ENCODE measurements at places on chromosomes 3 and 15.

DNA sequence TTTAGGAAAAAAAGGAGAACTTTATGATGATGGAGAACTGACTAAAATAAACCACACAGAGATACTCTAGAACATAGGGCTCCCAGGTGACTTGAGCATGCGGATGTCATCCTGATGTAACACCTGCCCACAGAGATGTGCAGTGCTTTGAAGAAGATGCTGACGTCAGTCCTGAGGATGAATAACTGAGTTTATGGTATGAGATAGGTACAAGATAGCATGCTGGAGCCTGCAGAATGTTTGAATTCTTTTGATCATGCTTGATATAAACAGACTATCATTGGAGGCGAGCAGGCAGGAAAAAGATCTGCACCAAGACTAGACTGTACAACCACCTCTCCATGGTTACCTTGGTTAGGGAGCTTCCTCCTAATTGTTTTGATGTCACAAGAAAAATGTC lies 12.4 kb downstream of the CCR4 start:
- no peak for DNase-seq

- DNase-seq = peak; percentile 19
These were observed 184.5 kb downstream of the USP13 start for GRCh38 chr3:179837374-179837773.

DNA sequence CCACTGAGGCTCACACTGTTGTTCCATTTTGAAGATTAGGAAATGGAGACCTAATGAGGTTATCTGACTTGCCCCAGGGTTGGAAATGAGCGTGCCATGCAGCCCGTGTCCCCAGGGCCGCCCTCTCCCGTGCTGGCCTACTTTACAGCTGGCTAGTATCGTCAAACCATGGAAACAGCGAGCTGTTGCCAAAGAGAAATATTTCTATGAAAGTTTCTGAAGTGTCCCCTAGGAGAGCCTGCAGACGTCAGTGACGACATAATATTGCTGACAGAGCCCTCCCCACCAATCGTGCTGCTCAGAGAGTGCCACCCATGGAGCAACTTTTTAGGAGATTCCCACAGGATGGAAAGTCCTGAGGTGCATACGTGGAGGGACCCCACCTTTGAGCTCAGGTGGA lies 11.2 kb upstream of the FAM174B start:
- DNase-seq = no peak

DNA sequence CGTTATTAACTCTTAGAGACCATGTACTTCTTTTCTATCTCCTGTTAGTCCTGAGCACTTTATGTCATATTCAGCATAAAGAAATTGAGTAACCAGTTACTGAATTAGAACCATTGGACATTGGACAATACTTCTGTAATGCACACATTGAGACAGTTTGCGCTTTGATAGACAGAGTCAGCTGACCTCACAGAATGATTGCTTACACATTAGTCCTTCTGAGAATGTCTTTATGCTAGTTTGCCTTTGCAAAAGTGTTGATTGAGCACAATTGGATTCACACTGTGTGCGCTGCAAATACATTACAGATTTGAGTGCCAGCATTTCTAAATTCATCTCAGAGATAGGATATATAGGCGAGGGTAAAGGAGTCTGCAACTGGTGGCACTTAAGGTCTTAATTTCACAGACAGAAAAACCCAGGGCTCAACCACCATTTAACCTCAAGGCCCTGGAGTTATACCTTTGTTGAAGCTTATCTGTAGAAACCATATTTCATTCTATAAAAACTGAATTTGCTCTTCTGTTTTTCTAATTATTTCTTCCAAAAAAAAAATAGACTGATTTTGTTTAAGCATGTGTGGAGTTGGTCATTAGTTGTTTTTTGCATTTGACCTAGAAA lies 3.8 kb downstream of the SERPINI1 start:
- no peak for DNase-seq

DNA sequence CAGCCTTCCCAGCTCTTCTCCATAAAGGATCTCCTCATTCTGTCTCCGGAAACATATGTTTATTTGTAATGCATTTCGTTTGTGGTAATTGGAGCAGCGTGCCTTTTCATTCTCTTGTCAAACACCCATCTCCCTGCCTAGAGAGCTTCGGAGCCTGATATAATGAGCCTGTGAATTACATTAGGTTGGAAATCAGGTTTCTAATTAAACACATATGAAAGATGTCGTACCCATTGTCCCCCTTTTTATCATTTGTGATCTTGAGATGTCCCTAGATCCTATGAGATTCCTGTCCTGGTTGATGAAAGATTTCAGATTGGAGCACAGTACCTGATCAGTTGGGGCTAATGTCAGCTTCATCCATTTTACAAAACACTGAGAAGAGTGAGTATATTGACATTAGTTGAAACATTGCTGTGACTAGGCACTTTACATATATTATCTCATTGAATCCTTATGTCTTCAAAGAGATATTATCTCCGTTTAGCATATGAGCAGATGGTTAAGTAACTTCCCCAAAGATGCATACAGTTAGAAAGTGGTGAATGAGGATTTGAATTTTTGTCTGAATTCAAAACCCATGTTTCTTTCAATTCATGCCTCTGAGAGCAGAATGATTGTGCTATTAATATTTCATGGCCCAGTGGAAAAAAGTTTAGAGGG lies 23.1 kb downstream of the SYN2 start:
- DNase-seq = no peak

DNA sequence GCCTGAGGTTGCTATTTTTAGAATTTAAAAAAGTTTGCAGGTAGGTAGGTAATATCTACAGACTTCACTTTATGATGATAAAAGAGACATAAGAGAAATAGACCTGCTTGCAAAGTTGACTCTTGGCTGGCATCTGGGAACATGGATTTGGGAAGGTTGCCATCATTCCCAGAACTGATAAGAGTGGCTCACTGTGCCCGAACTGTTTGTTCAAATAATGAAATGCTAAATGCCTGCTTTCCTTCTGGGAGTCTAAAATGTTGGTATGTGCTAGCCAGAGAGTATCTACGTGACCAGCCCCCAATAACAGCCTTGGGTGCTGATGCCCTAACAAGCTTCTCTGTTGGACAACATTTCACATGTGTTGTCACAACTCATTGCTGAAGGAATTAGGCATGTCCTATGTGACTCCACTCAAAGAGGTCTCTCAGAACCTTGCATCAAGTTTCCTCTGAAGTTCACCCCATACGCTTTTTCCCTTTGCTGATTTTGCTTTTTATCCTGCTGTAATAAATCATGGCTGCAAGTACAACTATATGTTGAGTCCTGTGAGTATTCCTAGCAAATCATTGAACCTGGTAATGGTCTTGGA lies 95.5 kb downstream of the FHIT start:
- DNase-seq = no peak

GRCh38 chr3:134607054-134608022 lies 43.5 kb downstream of the KY start:
- peak; percentile 88 for DNase-seq

DNA sequence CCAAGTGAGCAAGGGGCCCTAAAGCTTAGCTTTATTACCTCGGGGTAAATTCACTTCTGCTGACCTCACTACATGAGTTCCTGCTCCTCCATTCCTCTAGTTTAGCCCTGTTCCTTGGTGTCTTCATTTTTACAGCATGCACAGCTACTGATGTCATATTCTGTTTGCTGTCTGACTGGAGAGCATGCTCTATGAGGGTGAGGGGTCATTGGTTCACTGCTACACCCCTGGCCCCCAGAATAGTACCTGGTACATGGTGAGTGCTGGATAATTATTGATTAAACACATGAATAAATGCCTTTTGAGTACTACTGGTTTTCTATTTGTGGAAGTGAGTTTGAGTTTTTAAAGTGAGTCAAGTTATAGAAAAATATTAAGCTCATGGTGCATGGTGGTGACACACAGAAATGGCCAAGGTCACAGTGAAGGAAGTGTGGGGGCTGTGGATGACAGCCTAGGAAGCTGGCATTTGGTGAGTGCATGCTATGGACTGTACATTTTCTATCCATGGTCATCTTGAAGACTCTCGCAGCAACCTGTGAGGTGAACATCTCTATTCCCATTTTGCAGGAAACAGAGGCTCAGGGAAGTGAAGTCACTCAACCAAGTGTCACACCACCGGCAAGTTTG lies 34.0 kb downstream of the RPLP1 start:
- DNase-seq = no peak

- no peak for DNase-seq
These were observed 21.3 kb upstream of the SCN10A start for GRCh38 chr3:38837358-38837757.

GRCh38 chr3:45259133-45259532 lies 33.0 kb upstream of the TMEM158 start:
- no peak for DNase-seq

GRCh38 chr15:37019479-37020433 lies 80.6 kb downstream of the MEIS2 start:
- no peak for DNase-seq

DNA sequence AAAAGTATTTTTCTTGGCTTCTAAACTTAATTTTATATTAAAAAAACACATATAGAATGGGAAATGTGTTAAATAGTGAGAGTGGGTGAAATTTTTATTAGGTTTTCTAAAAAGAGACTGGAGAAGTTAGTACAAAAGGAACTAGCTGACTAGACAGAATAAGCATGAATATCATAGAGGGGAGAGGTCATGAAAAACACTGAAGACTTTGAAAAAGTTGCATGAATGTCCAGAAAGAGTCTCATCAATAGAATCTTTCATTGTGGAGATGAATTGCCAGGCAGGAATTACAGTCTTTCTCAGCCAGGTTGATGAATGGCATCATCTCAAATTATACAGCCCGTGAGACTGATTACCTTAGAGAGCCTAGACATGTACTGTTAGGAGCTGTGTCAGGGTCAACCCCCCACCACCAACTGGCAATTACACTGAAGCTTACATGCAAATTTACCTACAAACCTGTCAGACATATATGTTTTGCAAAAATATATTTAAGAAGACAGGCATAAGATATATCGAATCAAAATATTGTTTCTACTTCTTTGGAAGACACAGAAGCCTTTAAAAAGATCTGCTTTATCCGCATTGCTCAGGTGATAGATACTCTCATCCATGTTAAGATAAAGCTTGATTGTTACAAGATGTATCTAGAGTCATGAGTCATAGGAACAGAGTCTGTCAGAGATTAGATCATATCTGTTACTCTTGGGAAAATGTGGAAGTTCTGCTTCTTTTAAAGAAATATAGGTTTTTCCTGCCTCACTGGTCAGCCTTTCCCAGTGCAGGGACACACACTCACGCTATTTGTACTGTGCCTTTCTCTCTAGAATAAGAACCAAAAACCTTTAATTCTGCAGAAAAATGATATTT lies 34.8 kb upstream of the PFN2 start:
- DNase-seq = peak; percentile 2

DNA sequence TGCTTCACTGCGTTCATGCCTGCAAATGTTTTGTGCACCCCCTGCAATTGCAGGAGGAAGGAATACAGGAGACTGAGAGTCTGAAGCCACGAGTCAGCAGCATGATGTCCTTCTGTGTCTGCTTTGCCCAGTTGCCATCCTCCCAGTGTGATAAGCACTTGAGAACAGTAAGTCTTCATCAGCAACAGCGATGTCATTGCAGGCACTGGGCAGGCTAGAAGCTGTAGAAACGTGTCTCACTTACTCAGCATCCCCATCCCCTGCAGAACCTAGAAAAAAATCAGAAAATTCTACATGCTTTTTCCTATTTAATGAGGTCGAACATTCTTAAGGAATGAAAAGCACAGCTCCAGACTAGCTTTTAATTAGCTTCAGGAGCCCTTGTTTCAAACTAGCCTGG lies 156.5 kb upstream of the LPP start:
- DNase-seq = no peak

- no peak for DNase-seq
These were observed 8.4 kb upstream of the GOLGA6C start for GRCh38 chr15:75249726-75250125.
